Stimulated activated CD4-positive, alpha-beta T cell treated with anti-CD3 and anti-CD28 coated beads, Interleukin-12 subunit alpha, Interleukin-12 subunit beta, amount 100 ng/mL, for 24 hours (primary cell): ENCODE measurements at places on chromosomes 2 and 18.

- DNase-seq: no peak
Measured at GRCh38 chr2:71446505-71446904, 6.9 kb upstream of the DYSF start.

DNA sequence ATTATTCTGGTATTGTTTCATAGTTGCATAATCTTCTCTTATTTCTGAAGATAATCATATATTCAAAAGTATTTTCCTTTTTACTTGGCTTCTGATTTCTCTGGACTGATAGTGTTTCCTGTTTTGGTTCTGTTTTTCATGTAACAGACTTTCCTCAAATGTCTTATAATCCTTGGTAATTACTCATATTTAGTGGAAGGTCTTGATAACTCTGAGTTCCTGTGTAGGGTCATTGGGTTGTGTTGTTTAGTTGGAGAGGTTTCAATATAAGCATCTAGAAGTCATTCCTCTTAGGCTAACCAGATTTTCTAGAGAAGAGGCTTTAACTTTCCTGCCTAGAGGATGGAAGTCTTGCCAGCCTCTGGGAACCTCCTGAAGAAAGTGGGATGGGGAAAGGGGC is 23.8 kb downstream of the MFSD6 start:
- no peak for DNase-seq

GRCh38 chr18:10131460-10132395 is 217.9 kb downstream of the VAPA start:
- DNase-seq: no peak

- no peak for DNase-seq
Measured at GRCh38 chr2:118014492-118014824, 588 bp upstream of the CCDC93 start.

DNA sequence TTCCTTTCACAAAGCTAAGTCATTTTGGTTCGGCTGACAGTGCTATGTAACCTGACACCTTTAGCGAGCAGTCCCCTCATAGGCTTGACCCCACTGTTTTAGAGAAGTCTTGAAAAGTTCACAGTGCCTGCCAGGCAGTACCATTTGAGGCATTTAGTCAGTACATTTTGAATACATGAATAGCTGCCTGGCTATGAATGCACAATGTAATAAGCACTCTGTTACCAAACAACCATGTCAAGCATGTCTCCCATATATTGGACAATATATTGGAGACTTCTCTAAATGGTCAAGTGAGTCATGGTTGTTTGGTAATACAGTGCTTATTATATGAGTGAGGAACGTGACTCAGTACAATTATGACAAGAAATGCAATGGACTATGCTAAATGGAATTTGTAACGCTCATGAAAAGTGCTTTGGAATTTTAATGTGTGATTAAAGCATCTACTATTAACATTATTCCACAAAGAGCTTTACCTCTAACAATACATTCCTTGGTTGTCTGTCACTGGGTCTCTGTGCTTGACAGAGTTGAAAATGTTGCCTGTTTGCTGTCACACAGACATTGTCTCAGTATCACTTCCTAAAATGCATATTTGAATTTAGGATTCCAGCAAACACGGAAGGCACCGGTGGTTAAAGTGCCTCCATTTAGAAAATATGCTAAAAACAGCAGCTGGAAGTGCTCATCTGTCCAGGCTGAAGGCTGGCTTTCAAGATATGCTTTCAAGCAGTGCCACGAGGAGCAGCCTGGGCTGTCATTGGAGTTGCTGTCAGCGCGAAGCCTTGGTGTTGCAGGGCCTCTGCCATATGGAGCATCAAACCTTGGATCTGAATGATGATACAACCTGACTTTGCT is 458.6 kb downstream of the FBXO15 start:
- no peak for DNase-seq

DNA sequence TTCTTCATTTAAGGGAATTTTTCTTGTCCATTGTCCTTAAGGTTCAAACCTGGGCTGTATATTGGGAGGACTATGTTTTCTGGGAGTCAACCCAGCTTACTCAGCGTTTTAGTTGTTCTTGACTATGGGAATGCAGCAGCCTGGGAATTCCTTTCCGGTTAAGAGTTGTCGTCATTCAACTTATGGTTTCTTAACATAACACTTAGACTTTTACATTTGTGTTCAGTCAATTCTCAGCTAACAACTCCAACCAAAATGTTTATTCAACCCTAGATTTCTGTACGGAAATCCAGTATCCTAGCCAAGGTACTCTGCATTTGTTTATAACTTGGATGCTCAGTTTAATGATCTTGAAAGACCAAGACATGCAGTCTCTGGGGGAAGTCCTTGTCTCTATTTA is 960.9 kb downstream of the CBLN2 start:
- DNase-seq: no peak

GRCh38 chr2:122063716-122064115 is 308.3 kb downstream of the TSN start:
- no peak for DNase-seq

DNA sequence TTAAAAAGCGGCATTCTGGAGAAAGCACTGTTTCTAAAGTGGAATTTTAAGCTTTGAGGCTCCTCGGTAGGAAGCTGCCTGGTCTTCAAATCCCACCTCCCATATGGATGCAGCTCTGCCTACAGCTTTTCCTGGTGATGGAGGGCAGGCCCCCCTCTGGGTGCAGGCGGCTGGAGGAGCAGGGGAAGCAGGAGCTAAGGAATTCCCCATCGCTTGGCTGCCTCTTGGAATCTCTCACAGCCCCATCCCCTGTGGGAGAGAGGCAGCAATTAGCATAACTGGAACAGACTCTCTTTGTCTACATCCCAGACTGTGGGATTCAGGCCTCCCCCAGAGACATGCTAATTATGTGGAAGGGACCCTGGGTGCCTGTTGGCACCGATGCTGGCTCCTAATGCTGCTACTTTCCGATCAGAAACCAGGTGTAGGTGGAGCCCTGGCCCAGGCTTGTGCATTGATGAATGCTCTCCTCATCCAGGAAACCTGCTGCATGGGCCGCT is 51.3 kb downstream of the LIPG start:
- no peak for DNase-seq

- DNase-seq: no peak
Measured at GRCh38 chr18:39862341-39862740, 2092.7 kb upstream of the PIK3C3 start.

- no peak for DNase-seq
Measured at GRCh38 chr18:34938090-34938489, 103.1 kb upstream of the MAPRE2 start.

- no peak for DNase-seq
Measured at GRCh38 chr18:38256366-38256765, 690.8 kb upstream of the CELF4 start.

DNA sequence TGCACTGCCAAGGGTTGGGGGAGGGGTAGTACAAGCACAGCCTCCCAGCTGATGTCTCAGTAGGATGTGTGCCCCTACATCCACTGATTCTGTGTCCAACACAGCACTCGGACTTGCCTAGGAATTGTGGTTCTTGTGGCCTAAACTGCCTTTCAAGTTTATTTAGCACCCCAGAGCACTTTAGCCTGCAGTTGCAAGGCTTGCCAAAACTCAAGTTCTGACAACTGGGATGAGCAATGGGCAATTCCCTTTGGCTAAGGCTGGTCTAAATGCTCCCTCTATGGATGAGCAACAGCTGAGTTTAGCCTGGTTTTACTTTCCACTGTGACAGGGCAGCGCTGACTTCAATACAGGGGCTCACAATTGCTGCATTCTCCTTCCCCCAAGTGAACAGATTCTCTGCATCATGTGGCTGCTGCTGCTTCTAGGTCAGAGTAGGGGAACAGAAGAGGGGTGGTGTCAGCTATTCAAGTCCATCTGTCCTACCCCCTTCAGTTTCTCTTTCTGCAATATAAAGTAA is 471.5 kb downstream of the PIK3C3 start:
- no peak for DNase-seq

DNA sequence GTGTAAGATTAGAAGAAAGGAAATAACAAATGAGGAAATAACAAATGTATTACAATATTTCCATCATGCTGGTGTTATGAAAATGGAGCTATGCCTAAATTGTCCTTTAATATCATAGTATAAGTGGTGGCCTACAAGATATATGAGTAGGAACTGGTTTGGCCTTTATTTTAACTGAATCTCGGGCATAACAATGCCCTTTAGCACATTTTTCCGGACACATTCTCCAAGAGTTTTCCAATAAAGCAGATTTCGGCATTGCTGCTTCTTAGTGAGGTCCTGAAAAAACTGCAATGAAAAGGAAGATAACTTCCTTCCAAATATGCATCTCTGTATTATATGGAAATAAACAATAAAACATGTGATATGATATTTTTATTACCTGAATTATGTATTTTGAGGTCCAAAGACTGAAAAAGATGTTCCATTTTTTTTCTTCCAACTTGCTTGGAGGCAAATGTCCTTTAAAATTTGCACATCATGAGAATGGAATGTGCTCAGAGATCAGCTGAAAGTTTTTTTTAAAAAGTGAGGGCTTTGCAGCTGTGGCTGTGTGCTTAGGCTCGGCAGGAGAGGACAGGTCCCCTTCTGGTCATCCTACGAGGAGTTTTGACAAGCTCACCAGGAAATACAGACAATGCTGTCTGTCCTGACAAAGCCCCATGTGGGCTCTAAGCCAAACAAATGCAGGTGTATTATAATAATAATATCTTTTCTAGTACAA is 132.3 kb upstream of the RND3 start:
- no peak for DNase-seq

GRCh38 chr2:222391743-222392285 is 32.5 kb upstream of the SGPP2 start:
- DNase-seq: no peak

DNA sequence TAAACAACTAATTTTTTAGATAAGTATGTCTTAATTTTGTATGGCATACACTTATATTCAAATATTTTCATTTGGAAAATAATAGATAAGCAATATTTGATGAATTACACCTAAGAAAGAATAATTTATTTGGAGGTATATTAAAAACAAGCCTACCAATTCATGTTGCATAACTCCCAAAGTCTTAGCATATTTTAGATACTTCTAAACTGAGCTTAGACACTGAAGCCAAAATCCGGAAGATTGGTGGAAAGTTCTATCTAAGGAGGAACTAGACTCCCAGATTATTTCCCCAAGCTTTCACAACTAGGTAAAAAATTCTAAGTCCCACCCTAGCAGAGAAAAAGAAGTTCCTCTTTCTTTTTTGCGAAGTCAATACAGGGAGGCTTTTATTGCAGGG is 221.0 kb upstream of the MMADHC start:
- no peak for DNase-seq

DNA sequence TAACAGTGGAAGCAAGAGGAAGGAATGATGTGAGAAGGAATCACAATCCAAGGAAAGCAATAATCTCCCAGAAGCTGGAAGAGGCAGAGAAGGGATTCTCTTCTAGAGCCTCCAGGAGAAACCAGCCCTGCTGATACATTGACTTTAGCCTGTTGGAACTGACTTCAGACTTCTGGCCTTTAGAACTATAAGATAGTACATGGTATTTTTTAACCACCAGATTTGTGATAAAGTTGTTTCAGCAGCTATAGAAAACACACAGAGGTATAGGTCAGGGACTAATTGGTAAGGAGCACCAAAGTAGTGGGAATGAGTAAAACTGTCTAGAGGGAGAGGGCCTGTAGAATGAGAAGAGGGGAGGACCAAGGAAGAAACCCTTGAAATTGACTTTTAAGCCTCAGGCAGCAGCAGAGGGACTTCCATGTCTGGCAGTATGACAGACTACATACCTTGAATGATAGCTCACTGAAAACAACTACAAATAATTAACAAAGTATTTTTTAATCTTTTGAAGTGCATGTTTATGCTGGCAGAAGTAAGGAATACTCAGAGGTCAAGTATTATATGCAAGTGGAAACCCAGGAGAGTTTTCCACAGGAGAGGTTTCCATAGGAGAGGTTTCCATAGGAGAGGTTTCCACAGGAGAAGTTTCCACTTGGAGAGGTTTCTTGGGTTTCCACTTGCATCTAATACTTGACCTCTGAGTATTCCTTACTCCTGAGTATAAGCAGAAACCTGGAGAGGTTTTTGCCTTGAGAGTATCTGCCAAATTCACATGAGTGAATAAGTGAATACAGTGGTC is 33.8 kb upstream of the TMEM17 start:
- DNase-seq: no peak

GRCh38 chr2:181165199-181165868 is 184.9 kb downstream of the UBE2E3 start:
- no peak for DNase-seq

DNA sequence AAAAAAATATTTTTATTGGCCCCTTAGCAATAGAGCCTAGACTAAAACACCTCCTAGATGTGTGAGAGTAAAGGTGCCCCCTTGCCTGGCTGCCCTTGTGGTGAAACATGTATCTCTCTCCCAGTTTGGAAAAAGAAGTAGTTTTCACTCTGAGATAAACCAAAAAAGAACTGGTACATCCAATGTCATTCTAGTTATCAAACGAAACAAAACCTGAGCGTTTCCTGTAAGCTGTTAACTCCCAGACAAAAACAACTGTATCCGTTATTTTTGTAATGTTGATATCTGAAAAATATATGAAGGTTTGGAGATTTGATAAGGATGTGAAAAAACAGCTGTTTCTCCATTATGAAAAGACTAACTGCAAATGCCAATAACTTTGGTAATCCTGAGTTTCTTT is 24.3 kb downstream of the HEATR5B start:
- DNase-seq: no peak

- no peak for DNase-seq
Measured at GRCh38 chr18:13703899-13704298, 22.5 kb downstream of the FAM210A start.

DNA sequence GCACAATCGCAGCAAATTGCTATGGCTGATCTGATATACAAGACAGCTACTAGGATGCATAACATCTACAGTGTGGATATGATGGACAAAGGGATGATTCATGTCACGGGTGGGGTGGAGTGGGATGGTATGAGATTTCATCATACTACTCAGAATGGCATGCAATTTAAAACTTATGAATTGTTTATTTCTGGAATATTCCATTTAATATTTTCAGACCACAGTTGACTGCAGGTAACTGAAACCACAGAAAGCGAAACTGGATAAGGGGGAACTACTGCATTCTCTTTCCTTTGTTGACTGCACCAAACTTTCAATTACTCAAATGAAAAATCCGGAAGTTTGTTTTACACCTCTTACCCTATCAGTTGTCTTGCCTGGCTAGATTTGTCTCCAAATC is 94.4 kb upstream of the NEUROD1 start:
- no peak for DNase-seq

GRCh38 chr2:172478353-172478752 is 51.0 kb downstream of the ITGA6 start:
- DNase-seq: no peak

GRCh38 chr18:44917216-44918141 is 236.8 kb downstream of the SETBP1 start:
- no peak for DNase-seq

- no peak for DNase-seq
Measured at GRCh38 chr2:61995515-61995914, 90.0 kb downstream of the COMMD1 start.

GRCh38 chr18:51194604-51195003 is 2.9 kb downstream of the MEX3C start:
- DNase-seq: no peak

DNA sequence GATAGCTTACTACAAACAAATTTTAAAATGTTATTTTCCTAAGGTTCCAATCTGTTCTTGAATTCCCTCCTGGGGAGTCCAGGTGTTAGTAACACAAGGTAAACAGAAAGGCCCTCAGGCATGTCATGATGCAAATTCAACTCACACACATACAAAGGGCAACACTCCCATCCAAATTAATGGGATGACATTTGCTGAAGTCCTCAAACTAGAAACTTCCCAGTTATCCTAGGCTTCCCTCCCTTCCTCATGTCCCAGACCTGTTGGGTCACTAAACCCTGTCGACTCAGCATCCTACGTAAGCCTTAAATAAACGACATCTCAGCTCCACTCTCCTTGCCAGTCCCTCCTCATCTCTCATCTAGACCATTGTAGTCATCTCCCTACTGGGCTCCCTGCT is 85.1 kb downstream of the GREB1L start:
- no peak for DNase-seq
